Activated CD8-positive, alpha-beta memory T cell treated with anti-CD3 and anti-CD28 coated beads for 1 hour (primary cell): ENCODE measurements at places on chromosomes 11 and 22.

DNA sequence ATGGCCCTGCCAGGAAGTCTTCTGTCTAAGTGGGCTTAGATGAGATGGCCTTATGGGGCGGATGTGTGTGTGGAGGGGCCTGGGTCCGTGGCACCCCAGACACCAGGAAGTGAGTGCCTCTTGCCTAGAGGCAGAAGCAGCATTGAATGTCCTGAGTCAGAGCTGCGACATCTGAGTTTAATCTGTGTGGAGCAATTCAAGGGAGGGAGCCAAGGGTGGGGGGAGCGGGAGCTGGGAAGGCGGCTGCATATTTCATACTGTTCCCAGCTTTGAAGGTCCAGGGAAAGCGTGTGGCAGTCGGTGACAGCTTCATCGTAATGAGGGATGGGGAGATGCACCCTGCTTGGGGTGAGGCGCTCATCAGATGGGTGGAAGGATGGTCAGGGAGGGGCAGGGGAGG lies 73.5 kb upstream of the THY1 start:
- no peak for DNase-seq

DNA sequence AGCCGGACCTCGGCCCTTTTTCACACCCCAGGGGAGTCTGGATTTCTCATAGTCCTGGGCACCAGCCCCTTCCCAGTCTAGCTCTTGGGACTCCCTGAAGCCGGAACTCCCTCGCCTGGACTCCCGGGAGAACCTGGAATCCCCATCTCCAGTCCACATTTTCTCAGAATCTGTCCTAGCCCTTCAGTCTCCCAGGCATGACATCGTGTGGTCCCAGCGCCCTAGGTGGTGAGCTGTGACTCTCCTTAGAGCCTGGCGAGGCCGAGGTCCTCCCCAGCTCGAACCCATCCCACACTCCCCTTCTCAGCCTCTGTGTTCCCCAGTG lies 673 bp upstream of the DUSP18 start:
- DNase-seq: no peak

- no peak for DNase-seq
These were observed 78.0 kb upstream of the CTSC start for GRCh38 chr11:88415495-88415894.

- DNase-seq: peak; percentile 30
These were observed 754 bp downstream of the NUP50 start for GRCh38 chr22:45164270-45165088.

DNA sequence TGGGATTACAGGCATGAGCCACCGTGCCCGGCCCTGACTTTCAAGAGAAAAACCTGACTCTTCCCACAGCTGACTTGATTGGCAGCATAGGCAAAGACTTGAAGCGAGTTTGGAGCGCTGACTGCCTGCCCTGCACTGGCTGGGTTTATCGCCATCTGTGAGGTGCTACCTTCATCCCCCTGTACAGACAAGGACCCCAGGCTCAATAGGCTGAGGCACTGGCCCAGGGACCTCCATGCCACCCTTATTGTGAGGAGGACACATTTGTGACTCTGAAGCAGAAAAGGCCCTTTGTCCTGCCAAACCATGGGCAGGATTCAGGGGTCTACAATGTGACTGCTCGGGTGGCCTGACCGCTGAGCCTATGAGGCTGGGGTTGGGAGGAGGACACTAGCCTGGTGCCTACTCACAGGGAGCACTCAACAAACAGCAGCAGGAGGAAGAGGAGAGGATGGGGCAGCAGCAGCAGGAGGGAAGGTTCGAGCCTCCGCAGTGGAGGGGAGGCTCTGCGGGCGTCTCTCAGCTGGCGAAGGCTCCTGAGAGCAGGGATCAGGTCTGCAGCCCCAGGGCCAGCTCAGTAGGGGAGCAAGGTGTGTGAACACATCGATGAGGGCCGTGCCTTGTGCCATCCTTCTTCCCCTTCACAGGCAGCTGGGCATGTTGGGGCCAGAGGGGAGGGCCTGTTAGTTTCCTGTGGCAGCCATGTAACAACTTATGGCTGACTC lies 72.9 kb upstream of the WNT7B start:
- no peak for DNase-seq

DNA sequence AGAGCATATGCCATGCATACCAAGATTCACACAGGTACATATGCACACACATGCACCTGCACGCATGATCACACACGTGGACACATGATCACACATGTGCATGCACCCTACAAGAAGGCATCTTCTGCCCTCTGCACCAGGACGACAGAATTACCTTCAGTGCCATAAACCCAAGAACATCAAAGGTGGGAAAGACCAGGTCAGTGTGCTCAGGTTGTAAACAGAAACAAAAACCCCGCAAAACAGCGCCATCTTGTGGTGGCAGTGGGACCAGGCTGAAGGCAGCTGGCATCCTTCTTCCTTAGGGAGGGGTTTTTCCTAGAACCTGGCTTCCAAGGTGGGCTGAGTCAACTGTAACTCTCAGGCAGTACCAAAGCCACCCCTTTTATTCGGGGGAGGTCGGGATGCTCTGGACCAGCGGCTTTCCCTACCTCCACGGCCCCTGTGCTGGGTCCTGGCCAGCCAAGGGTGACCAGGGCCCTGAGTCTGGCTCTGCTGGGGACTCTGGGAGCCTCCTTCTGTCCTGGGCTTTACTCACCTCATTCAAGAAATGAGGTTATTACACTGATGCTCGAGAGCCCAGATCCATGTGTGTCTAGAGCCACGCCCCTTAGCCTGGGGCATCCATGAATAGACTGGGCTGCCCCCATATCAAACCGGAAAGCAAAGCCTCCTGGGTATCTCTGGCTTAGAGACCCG lies 69.4 kb upstream of the FGF3 start:
- DNase-seq: peak; percentile 8

DNA sequence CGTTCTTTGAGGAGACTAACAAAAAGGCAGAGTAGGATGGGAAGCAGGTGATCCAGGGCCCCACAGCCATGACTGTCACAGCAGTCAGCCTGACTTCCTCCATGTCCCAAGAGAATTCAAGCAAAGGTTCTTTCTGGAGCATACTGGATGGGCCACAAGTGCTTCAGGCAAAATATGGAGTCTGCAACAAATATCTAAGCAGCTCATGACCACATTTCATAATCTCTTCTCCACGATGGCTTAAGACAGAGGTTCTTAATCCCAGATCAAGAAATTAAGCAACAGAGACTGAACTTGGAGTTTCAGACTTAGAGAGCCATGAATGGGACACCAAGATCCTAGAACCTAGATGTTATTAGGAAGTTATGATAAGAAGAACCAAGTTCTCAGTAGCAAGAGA lies 31.6 kb downstream of the GUCY1A2 start:
- DNase-seq: no peak
